Dorsolateral prefrontal cortex (tissue), 122 donors: ENCODE measurements at places on chromosomes 7 and 10.

DNA sequence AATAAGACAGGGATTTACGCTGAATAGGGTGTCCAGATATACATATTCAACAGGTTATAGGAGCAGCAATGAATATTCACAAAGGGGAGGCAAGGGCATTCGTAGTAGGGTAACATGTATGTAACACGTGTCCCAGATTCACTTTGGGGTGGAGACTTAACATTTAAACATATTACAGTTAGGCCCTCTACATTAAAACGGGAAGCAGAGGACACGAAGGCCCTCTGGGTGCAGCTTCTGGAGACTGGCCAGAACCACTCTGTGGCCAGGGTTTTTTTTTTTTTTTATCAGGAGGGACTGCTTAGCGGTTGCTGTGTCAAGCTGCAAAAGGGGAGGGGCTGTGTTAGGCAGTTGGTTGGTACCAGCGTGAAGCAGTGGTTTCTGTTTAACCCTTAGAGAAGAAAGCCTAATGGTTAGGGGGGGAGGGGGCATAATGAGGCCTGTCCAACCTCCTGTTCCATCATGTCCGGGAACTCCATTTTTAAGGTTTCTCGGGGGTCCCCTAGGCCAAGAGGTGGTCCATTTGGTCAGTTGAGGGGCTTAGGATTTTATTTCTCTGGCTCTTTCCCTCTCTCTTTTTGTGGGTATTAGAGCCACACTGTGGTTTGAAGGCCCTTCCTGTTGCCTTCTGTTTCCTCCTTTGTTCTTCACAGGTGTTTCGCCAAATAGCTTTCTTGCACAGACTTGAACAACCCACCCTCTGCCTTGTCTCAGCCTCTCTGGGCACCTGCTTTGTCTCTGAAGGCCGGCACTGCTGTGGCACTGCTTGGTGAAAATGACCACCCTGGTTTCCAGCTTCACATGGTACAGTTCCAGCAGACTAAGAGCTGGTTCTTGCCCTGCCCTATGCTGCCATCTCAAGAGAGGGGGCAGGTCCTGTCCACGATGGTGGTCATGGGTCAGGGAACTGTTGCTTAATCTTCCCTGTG lies 26.4 kb downstream of the PRF1 start:
- no peak for DNase-seq

- peak; percentile 22 for DNase-seq
Measured at GRCh38 chr10:132691711-132692153, 94.2 kb downstream of the NKX6-2 start.

GRCh38 chr10:91367127-91367531 lies 43.0 kb upstream of the HECTD2 start:
- DNase-seq, result no peak

DNA sequence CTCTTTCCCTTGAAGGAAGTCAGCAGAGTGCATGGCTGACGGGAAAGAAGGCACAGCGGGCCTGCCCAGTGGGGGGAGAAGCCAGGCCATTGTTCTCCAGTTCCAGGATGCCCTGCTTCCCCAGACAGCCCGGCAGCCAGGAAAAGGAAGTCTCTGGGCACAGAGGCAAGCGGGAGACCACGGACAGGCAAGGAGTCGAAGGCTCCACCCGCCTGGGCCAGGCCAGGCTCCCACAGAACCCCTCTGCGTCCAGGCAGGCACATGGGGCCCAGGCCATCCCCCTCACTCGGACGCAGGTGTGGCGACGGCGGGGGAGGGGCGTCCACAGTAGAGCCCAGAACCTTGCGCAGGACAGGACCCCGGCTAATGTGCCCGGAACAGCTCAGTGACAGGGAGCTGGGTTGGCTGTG lies 8.7 kb downstream of the GPR146 start:
- no peak for DNase-seq

GRCh38 chr7:46610746-46611145 lies 689.7 kb upstream of the IGFBP3 start:
- DNase-seq, result no peak

DNA sequence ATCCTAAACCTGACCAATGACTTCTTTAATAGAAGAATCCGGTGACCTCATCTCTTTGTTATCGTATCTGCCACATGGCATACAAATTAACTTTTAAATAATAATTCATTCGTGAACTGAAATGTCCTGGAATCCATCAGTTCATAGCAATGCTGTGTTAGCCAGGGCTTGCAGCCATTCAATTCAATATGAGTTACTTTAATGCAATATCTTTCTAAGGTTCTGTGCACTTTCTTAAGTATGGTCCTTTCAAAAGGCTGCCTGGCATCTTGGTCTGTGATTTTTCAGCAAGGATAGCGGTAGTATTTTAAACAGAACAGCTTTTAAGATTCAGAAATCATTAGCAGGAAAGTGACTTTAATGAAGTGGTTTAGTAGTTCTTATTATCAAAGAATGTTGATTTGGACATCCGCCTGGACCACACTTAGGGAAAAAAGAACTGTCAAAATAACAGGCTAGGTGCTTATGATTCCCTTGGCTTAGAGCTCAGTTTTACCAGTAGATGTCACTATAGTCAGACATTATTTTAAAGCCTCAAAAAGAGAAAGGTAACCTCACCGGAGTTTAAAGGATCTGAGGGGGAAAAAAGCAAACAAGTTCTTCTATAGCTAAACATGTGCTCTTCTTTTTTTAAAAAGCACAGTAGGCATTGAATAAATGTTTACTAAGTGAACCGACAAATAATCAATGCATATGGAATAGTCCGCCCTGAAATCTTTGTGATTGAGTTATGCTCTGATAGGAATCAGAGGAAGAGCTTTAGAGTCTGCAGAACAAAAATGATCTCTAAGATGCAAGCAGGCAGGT lies 22.7 kb downstream of the SLC35G1 start:
- no peak for DNase-seq

- no peak for DNase-seq
Measured at GRCh38 chr7:123966936-123967335, 41.9 kb downstream of the SPAM1 start.

DNA sequence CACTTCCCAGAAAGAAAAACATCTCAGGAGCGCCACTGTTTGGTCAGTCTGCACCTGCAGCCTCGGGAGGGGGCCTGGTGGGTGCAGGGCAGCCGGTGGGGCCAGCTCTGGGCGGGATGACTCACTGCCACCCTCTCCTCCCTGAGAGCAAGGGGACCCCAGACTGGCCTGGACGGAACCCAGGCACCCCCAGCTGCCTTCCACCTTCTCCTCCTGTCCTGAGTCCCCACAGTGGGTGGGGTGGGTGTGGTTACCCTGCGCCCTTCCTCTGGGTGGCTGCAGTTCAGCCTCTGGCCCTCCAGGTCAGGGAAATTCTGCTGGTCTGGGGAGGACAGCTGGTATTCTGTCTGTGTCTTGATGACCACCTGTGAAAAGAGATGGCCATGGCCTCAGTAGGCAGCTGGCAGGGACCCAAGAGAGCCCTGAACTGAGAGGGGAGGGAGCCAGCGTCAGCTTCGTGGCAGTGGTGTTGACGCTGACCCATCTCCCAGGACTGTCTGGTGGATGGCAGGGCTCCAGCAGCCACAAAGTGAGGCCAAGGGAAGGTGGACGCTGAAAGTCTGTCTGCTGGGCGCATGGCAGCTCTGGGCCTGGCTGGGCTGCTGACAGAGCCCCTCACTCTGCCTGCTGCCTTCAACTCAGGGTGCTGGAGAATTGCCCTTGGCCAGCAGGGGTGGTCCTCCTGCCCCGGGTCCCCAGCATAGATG lies 8.9 kb downstream of the CALY start:
- no peak for DNase-seq

GRCh38 chr7:72446131-72446530 lies 34.0 kb upstream of the CALN1 start:
- DNase-seq, result no peak

- no peak for DNase-seq
Measured at GRCh38 chr10:103905441-103905840, 12.5 kb downstream of the STN1 start.

GRCh38 chr10:96655461-96656197 lies 64.7 kb downstream of the PIK3AP1 start:
- no peak for DNase-seq

DNA sequence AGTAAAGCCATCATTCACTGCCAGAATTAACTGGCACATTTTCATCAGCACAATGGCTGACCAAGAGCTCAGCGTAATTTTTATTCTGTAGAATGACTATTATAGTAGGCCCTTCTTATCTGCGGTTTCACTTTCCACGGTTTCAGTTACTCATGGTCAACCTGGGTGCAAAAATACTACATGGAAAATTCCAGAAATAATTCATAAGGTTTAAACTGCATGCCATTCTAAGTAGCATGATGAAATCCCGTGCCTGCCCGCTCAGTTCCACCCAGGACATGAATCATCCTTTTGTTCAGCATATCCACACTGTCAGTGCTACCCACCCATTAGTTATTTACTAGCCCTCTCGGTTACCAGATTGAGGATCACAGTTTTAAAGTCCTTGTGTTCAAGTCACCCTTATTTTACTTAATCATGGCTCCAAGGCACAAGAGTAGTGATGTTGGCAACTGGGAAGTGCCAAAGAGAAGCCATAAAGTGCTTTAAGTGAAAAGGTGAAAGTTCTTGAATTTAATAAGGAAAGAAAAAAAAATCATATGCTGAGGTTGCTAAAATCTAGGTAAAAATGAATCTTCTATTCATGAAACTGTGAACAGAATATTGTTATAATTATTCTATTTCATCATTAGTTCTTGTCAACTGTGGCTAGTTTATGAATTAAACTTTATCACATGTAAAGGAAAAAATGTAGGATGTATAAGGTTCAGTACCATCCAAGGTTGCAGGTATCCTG lies 204.9 kb downstream of the DOCK4 start:
- no peak for DNase-seq

- no peak for DNase-seq
Measured at GRCh38 chr10:128625926-128626325, 499.7 kb upstream of the MKI67 start.

- no peak for DNase-seq
Measured at GRCh38 chr7:131357282-131357880, 29.7 kb downstream of the MKLN1 start.

GRCh38 chr7:85776691-85777345 lies 590.0 kb upstream of the SEMA3D start:
- no peak for DNase-seq

DNA sequence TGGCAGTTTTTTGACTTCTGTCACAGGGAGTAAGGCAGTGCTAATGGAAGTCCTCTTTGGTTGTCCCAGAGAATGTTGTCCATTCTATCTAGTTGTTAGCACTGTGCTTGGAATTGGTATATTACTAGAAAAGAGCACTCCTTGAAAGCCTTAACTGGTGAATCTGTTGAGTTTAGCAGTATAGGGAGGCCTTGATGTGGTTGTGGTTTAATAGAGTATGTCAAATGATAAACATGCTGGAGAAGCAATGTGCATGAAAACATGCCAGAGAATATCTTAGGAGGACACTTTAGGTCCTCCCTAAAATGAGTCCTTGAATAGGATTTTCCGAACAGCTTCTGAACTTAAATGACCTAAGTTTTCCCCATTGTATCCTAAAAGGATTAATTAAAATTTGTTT lies 98.6 kb downstream of the BTRC start:
- DNase-seq, result no peak

GRCh38 chr10:126235091-126235978 lies 152.9 kb downstream of the ADAM12 start:
- no peak for DNase-seq

DNA sequence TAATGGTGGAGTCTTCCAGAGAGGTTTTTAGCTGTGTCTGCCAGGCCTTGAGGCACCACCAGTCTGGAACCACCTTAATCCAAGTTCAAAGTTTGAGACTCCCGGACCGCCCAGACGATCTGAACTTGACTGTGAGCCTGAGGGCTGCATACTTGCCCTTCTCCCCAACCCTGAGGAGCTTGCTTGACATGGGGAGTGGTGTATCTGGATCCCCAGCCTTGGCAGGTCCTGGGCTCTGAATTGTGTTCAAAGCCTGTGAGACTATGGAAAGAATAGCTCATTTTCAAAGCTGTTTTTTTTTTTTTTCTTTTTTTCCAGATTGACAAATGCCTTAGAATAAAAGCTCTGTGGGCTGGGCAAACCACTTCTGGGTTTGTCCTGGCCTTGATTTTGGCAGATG lies 22.3 kb upstream of the CAMK1D start:
- no peak for DNase-seq

DNA sequence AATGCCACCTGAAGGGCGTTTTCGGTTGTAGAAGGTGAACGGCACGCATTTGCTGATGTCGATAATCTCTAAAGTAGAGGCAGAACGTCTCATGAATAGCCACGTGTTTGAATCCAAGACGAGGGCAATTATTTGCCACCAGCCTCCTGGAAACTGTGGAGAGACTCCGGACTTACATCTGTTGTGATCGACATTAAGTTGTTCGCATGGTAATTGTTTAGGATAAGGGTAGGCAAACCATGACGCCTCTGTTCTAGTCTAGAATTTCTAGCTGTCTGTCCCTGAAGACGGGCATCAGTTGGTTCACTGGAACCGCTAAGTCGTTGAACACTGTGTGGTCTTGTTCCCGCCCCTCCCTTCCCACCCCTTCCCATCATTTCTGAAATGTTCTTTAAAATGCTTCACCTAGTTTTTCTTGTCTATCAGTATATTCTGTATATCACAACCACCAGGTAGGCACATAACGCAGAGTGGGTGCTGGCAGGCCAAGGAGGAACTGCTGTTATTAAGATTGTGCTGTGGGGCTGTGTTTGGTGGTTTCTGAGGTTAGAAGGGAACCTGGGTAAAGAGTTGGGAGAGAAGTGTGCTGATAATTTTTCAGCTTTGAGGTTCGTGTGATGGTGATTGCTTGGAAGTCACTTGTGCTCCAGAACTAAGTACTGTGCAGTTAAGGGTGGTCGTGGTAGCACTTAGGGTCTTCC lies 1.2 kb downstream of the UBE3C start:
- DNase-seq, result no peak

GRCh38 chr7:155731380-155731779 lies 80.9 kb downstream of the SHH start:
- DNase-seq, result no peak

- DNase-seq, result no peak
Measured at GRCh38 chr10:72887043-72887442, 6.5 kb upstream of the OIT3 start.

DNA sequence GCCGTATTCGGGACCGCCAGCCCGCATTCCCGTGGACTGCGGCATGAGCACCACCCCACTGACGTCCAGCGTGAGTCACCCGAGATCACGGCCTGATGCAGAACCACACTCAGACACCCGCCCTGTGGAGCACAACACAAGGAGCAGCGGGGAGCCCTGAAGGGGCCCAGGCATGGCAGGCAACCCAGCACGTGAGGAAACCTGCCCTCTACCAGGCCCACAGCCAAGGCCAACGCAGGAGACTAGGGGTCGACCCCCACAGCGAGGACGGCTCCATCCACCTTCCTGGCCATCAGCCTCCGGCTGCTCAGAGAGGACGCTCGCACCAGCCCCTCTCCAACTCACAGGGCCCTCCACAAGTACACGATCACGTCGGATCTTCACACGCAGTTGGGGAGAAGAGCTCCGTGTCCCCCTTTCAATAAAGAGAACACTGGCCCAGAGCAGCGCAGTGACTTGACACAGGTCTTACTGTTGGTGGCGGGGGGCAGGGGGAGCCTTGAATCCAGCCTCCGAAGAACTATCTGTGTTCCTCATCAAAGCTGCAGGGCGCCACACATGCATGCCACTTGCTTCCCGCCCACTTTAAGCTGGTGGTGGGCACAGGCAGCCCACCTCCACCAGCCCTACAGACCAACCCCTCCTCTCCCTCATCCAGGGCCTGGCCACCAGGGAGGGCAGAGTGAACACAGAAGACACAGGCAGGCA lies 22.0 kb downstream of the MAD1L1 start:
- DNase-seq, result peak; percentile 35

- no peak for DNase-seq
Measured at GRCh38 chr7:1964211-1964912, 268.4 kb downstream of the MAD1L1 start.
